ENCODE measurements at places on chromosomes 7 and 10.

GRCh38 chr10:99372546-99373271 lies 43.6 kb downstream of the CNNM1 start:
- no peak for DNase-seq

DNA sequence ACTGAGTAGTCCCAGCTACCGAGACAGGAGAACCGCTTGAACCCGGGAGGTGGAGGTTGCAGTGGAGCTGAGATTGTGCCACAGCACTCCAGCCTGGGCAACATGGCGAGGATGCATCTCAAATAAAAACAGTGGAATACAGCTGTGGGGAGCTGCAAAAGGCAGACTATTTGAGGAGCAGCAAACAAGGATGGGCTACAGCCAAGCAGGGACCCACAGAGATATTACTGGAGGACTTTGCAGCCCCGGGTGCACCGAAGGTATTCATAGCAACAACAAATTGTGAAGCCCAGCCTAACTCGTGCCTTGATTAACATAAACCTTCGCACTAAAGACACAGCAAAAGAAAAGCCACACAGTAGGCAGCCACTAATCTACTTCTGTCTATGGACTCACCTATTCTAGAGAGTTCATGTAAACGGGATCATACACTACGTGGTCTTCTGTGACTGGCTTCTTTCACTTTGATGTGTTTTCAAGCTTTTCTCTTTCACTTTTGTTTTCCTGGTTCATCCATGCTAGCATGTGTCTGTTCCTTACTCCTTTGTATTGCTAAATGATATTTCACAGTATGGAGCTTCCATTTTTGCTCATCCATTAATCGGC lies 34.0 kb downstream of the PODXL start:
- no peak for DNase-seq

DNA sequence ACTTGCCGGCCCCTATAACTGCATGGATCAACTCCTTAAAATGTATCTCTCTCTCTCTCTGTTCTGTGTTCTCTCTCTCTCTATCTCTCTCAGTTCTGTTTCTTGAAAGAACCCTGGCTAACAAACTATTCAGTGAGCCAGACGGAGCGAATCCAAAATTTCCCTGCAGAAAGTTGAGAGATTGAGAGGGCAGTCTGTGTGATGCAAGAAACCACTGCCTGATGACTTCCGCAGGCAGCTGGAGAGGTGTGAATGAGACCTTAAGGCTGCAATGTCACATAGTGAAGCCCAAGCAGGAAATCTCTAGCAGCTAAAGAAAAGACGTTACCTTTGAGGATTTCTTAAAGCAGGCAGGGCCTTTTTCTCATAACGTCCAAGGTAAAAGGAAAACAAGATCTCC lies 17.3 kb downstream of the FAM107B start:
- DNase-seq, result no peak

DNA sequence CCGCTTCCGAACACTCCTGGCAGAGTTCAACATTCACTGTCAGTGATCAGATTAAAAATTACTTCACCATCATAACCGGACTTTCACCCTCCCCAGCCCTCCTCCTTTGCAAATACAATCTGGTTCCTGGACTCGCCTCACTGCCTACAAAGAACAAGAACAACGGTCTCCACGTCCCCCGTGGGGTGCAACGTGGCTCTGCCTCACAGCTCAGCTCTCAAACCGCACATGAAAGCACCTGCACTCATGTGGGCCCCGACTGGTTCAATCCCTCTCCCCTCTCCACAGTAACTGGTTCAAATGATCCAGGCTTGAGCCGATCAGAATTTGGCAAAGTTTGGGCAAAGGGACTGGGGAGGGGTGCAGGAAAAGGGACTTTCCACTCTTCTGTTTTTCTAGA lies 21.0 kb downstream of the ASB13 start:
- DNase-seq, result no peak

DNA sequence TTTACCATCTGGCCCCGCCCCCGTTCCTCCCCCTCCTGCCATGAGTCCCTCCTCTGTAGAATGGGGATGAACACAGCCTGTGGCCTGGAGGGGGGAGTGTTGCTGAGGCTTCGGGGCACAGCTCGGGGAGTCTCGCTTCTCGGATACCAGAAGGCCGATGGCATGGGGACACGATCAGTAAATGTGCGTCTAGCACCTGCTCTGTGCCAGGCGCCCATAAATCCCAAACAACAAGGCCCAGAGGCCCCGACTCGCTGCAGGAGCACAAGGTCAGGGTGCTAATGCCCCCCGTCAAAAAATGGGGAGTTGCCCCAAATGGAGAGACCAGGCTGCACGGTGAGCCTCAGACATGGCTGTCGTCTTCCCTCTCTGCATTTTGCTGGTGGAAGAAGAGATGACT lies 40.7 kb downstream of the JAKMIP3 start:
- no peak for DNase-seq

GRCh38 chr7:77537136-77537777 lies at the start of gene PTPN12:
Gene PTPN12 (plus strand): TSS chr7:77537295. CDS start chr7:77537547, 252 bp downstream.
- DNase-seq, result peak; percentile 48

DNA sequence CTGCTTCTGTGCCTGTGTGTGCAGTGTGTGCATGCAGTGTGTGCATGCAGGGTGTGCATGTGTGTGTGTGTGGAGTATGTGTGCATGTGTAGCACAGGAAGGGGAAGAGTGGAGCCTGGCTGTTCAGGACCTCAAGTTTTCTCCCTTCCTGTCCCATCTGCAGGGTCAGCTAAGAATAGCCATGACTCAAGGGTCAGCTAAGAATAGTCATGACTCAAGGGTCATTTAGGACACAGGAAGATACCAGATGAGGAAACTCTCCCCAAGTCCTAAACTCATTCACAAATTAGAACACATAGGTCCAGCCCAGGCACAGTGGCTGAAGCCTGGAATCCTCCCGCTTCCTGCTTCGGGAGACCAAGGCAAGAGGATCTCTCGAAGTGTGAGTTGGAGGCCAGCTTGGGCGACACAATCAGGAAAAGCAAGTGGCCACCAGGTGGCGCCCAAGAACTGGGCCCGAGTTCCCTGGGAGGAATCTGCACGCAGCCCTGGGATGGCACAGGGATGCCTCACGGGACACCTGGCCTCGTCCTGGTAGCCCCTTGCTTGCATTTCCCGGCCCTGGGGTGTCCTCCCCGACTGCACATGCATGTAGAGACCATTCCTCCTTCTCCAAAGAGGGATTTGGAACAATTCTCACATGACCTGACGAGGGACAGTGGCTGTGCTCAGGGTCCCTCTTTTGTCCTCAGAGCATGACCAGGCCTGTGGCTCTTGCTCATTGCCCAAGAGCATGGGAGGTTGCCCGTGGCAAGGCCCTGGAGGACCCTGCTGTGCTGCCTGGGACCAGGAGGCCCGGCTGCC lies 21.4 kb upstream of the VOPP1 start:
- DNase-seq, result peak; percentile 18

GRCh38 chr10:118827466-118828155 lies 72.8 kb upstream of the CACUL1 start:
- DNase-seq, result no peak

- DNase-seq, result no peak
These were observed 161.7 kb downstream of the USP6NL start for GRCh38 chr10:11449761-11450160.

GRCh38 chr7:145474009-145474686 lies 638.3 kb upstream of the TPK1 start:
- DNase-seq, result no peak

DNA sequence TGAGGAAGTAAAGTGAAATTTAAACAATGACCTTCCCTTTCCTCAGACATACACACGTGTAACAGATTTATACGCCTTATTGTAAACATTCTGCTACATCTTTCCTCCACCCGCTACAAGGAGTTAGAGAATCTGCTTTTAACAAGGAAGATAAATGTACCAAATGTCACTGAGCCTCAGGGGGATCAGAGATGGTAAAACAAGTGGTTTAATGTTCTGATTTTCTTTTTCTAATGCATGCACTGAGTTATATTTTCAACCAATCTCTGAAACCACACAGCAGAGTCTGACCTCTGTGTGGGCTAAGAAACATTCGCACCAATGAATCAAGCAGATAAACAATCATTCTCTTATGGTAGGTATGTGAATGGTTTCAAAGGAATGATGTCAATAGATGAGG lies 599.5 kb downstream of the ARL4A start:
- DNase-seq, result no peak

- DNase-seq, result no peak
These were observed 164.6 kb downstream of the TRIL start for GRCh38 chr7:28793381-28794085.

DNA sequence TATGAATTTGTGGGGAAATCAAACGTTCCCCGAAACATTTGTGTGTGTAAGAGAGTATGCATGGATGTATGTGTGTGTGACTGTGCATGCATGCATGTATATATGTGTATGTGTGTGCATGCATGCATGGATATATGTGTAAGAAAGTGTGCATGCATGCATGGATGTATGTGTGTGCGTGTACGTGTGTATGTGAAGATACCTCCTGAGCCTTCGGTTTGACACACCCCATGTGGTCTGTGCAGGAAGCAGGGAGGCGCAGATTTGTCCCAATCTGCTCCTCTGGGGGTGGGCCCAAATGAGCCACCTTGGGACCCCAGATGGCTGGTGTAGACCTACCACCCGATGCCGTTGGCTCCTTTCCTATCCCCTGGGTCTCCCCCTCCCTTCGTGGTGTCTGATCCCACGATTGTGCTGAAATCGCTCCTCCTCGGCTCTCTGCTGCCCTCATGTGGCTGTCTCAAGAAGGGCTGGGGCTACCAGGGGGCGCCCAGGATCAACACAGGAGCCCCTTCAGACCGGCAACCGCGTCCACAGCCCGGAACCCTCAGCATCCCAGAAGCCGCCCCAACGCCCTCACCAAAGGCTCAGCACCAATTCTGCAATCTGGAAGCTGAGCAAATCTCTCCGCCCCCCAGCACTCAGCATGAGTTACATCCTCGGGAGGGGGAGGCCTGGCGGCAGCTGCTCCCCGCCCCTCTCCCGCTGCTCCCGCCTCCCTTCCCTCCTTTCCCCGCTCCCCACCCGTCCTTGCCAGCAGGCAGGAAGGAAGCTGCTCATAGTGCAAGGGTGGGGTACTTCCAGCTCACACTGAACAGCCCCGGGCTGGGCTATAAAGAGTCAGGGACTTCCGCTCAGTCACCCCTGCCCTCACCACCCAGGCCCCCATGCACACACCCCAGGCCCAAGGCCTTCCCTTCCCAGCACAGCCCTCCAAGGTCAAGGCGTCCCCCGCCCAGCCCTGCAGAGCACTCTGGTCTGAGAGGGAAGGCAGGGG lies 2.3 kb upstream of the NOS3 start:
- DNase-seq, result peak; percentile 36

- DNase-seq, result no peak
These were observed 64.2 kb downstream of the DIP2C start for GRCh38 chr10:625333-625696.
